ENCODE measurements at places on chromosomes 5 and 9. TPM values are rescaled to one million over a fixed set of nuclear protein-coding genes. Genes with fewer than 3 reads are reported as not detected.

The SH3GLB2 gene
- total RNA-seq = 38.0 TPM

DNA sequence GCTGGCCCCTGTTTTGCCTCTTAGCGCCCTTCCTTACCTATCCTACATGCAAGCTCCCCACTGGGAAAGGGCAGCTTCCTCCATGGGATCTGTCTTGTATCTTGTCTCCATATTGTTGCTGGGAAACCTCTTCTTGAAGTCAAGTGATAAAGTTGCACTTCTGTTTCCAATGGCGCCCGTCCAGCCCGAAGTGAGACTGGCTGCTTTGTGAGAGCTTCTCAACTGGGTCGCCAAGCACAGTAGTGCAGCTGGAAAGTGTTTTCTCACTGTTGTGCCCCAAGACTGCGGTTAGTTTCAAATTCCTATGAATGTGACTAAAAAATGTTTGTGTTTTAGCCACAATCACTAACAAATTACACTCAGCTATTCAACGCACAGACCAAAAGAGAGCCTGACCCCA lies 506.6 kb upstream of the MPDZ start:
- no peaks in the 10 kb centered on the region for H3K4me1 ChIP-seq
- H3K36me3 ChIP-seq = no peaks in the 10 kb centered on the region
- H3K27me3 ChIP-seq = no peaks in the 10 kb centered on the region
- no peak for DNase-seq
- no peak overlapping the region for H3K27ac ChIP-seq
- no peak overlapping the region for H3K4me3 ChIP-seq

DNA sequence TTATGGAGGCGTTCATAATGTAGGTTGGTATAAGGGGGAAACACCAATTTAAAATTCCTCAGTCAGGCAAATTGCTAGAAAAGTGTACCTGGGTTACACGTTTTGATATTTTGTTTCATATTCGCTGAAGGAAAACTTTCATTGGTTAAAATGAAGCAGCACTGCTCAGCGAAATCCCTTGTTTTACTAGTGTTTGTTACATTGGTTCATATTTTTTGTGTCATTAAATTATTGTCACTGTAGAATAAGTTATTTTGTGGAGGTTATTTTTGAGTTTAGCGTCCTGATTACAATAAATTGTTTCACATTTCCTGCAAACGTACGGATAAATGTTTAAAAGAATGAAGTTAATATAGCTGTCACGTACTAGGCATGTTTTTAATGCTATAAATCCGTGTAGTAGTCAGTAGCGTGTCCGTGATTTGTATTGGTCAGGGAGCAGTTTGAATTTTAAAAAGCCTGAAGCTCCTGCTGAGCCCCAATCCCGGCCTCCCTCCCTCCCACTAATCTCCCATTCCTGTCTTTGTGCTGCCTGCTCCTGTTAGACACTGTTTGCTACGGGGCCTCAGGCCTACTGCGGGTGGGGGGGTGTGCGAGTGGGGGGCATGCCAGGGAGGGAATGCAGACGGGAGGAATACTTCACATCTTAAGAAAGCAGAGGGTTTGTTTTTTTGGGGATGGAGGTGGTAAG lies 2.0 kb downstream of the NIPBL start:
- no peaks in the 10 kb centered on the region for H3K27me3 ChIP-seq
- peaks cover 14% of the 10 kb centered on the region for H3K36me3 ChIP-seq
- H3K4me1 ChIP-seq = peaks cover 28% of the 10 kb centered on the region
- peak overlapping the region; percentile 83 for H3K4me3 ChIP-seq
- no peak for DNase-seq
- H3K27ac ChIP-seq = peak overlapping the region; percentile 96

The C5orf24 gene
- 17.6 TPM for total RNA-seq

- peaks cover 15% of the 10 kb centered on the region for H3K4me1 ChIP-seq
- no peak overlapping the region for H3K4me3 ChIP-seq
- H3K27ac ChIP-seq = no peak overlapping the region
- H3K27me3 ChIP-seq = peaks cover 64% of the 10 kb centered on the region
- no peak for DNase-seq
These were observed 1.6 kb upstream of the PAPPA start for GRCh38 chr9:116151966-116152381.

- H3K36me3 ChIP-seq = no peaks in the 10 kb centered on the region
- H3K27ac ChIP-seq = no peak overlapping the region
- no peak overlapping the region for H3K4me3 ChIP-seq
- H3K27me3 ChIP-seq = no peaks in the 10 kb centered on the region
- no peak for DNase-seq
These were observed 442.5 kb upstream of the KLF4 start for GRCh38 chr9:107932046-107932445.

The FAM151B gene
- total RNA-seq = 0.15 TPM

DNA sequence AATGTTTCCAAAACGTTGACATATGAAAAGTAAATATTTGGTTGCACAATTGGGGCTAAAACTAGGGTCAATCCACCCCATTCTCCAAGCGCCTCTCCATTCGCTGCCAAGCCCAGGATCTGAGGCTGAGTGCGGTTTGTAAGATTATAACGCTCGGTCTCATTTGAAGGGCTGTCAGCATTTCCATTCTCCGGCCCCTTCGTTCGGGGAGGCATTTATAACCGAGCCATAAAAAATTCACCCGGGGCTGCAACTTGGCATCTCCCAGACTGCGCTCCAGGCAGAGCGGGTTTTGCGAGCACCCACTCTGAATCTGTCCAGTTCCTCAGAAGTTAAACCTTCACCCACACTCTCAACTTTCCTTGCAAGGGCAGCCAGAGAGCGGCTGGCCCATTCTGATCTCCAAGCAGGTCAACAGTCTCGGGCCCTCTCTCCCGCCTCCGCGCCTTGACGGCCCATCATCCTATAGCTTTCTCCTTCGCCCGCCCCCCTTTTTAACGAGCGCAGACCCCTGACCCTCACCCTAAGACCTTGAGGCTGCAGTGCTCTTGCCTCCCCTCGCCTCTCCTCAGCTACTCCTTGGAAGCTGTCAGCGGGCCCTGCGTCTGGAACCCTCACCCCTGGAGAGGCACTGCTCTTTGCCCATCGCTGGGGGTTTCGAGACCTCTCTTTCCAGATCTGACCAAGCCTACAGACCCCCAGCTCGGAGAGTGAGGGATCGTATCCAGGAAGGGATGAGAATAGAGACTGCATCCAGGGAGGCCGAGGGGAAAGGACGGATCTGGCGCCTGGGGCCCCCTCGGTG lies 1.1 kb downstream of the SLIT3 start:
- no peak overlapping the region for H3K4me3 ChIP-seq
- no peak for DNase-seq
- H3K27ac ChIP-seq = no peak overlapping the region
- H3K27me3 ChIP-seq = peaks cover 49% of the 10 kb centered on the region

The RETREG1 gene
- total RNA-seq = 20.0 TPM

GRCh38 chr9:96258967-96259366 lies 43.0 kb downstream of the HSD17B3 start:
- H3K27me3 ChIP-seq = peaks cover 24% of the 10 kb centered on the region
- H3K4me1 ChIP-seq = peaks cover 9% of the 10 kb centered on the region
- H3K27ac ChIP-seq = no peak overlapping the region
- no peaks in the 10 kb centered on the region for H3K36me3 ChIP-seq
- no peak overlapping the region for H3K4me3 ChIP-seq

The PCDHB3 gene
- not detected for total RNA-seq

The OR2S2 gene
- not detected for total RNA-seq

DNA sequence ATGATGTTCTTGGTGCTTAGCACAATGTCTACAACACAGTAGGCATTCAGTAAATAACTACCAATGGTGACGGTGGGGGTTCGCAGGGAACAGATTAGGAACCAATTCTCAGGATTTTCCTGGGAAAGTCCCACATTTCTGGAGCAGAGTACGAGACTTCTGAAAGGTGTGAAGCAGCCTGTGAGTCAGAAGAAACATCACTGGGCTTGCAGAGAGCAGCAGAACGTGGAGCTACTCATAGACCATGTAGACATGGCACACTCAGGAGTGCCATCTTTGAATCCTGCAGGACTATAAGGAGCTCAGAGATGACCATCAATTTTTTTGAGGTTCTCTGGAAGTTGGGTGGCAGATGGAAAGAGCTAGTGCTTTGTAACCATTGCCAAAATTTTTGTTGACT lies 106.6 kb upstream of the ANKRD55 start:
- H3K27ac ChIP-seq = no peak overlapping the region
- DNase-seq = no peak
- no peaks in the 10 kb centered on the region for H3K27me3 ChIP-seq
- peaks cover 5% of the 10 kb centered on the region for H3K36me3 ChIP-seq
- peaks cover 24% of the 10 kb centered on the region for H3K4me1 ChIP-seq

DNA sequence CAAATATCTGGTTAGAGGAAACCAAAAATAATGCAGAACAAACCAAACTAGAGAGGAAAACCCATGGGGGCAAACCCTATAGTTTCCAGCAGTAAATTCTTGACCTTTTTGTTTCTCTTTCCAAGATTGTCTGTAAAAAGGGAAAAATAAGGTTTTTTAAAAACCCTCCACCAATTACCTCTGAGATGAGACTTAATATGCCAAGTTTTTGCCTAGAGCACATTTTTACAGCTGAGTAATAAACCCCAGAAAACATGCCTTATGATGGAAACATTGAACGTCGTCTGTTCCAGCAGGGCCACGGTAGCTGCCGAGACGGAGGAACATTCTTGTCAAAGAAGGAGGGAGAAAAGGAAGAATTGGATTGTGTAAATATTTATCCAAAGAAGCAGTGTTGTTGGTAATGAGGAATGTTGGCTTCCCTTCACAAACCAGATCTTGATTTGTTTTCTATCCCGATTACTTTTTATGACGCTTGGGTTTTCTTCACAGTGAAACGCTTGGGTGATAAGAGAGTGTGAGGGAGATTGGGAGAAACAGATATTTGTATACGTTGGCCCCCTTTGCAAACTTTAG lies 17.3 kb upstream of the MSX2 start:
- no peak for DNase-seq
- H3K4me3 ChIP-seq = no peak overlapping the region
- H3K4me1 ChIP-seq = no peaks in the 10 kb centered on the region
- H3K27ac ChIP-seq = no peak overlapping the region

DNA sequence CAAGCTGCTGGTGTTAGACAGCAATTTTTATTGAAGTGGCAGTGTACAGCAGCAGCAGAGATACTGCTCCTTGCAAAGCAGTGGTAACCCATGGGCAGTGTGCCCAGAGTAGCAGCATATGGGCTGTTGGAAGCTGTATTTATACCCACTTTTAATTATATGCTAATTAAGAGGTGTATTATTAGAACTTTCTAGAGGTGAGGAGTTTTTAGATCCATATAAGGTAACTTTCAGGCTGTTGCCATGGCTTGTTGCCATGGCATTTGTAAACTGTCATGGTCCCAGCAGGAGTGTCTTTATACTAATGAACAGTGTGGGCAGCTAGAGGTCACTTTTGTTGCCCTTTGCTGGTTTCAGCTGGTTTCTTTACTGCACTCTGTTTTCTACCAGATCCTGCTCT lies 3.7 kb upstream of the PJA2 start:
- no peak overlapping the region for H3K4me3 ChIP-seq
- DNase-seq = no peak
- H3K4me1 ChIP-seq = peaks cover 23% of the 10 kb centered on the region
- peaks cover 9% of the 10 kb centered on the region for H3K36me3 ChIP-seq
- H3K27ac ChIP-seq = no peak overlapping the region
- H3K27me3 ChIP-seq = no peaks in the 10 kb centered on the region

The COL15A1 gene
- total RNA-seq = 0.05 TPM

Measured in activated naive CD4-positive, alpha-beta T cell treated with anti-CD3 and anti-CD28 coated beads for 36 hours (primary cell).